ENCODE measurements at places on chromosomes 1 and 21.

GRCh38 chr1:235102993-235103411 is 25.6 kb downstream of the TOMM20 start:
- DNase-seq: no peak

DNA sequence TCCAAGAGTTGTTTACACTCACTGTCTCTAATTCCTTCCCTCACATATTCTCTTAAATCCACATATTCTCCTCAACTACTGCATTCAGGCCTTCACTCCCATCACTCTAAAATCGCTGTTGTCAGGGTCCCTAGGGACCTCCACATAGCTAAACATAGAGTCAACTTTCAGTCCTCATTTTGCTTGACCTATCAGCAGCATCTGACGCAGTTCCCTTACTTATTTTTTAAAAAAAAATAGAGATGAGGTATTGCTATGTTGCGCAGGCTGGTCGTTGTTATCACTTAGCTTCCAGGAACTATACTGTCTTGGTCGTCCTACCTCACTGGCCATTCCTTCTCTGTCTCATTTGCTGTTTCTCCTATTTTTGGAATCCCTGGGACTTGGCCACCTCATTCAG is 11.7 kb upstream of the PLEKHO1 start:
- no peak for DNase-seq

DNA sequence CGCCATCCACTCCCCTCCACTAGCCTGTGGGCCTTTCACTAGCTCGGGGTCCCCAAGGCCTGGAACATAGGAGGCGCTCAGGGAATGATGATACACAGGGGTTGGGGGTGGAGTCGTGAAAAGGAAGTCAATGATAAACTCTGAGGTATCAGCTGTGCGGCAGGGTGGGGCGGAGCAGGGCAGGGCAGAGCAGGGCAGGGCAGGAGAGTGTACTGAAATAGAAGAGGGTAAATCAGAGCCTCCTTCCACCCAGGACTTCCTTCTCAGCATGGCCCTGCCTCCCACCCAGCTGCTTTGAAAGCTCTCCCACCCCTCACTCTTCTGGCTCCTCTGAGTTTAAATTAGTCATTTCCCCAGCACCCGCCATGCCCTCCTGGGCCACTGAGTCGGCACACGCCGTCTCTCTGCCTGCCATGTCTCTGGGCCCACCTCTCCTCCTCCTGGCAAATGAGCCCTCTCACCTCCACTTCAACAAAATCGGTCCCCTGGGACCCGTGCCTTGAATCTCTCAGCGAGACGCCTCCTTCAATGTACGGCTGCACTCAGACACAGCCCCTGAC is 16.9 kb downstream of the CAPZB start:
- no peak for DNase-seq

DNA sequence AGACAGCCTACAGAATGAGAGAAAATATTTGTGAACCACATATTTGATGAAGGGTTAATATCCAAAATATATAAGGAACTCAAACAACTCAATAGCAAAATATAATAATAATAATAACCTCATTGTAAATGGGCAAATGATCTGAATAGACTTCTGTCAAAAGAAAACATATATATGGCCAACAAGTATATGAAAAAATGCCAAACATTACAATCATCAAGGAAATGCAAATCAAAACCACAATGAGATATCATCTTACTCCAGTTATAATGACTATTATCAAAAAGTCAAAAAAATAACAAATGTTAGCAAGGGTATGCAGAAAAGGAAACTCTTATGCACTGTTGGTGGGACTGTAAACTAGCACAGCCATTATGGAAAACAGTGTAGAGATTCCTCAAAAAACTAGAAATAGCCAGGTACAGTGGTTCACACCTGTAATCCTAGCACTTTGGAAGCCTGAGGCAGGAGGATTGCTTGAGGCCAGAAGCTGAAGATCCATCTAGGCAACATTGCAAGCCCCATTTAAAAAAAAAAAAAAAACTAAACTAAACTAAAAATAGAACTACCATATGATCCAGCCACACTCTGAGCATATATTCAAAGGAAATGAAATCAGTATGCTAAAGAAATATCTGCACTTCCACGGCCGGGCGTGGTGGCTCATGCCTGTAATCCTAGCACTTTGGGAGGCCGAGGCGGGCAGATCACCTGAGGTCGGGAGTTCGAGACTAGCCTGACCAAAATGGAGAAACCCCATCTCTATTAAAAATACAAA is 17.3 kb upstream of the TRIM67 start:
- DNase-seq: no peak

DNA sequence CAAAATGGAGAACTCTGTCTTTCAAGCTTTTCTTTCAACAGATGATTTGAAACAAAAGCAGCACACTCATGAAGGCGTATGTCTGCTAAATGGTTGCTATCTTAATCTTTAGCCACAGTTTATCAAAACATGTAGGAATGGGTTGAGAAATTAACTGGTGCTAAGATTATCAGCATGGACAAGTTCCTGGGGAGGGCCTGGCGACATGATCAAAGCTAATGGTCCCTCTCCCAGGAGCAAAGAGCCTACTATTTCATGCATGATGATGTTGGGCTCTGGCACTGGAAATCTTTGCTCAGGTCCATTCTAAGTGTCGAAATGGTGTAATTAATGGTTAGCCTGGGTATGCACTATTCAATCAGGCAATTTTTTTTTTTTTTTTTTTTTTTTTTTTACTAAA is 91.7 kb downstream of the SLC45A1 start:
- DNase-seq: no peak

DNA sequence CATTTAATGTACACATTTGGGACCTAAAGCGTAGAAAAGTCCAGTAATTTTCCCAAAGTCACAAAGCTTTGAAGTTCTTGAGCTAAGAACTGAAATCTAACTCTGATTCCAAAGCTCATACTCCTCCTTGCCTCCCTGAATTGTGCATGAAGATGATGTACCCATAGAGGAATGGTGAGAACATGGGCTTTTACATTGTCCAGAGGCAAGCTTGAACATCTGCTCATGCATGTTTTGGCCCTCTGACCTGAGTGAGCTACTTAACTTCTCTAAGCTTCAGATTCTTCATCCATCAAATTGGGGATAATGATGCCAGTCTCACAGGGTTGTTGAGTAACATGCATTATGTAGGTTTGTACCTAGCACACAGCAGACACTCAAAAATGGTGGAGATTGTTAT is 258.4 kb upstream of the HOOK1 start:
- DNase-seq: no peak

DNA sequence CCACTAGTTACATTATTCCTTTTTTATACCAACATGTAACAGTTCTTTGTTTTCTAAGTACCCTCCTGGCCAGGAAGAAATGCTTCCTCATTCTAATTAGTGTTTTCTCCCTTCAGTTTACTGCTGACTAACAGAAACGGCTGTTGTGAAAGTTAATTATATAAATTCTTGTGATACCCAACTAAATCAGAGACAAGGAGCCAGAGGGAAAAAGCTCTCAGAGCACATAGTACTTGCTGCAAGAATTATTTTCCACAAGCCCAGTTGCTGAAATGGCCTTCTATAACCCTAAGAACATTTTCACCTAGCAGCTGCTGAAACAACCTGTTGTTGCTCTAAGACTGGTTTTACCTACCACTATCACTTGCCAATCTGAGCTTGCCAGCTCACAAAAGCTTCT is 82.4 kb downstream of the FAF1 start:
- no peak for DNase-seq

DNA sequence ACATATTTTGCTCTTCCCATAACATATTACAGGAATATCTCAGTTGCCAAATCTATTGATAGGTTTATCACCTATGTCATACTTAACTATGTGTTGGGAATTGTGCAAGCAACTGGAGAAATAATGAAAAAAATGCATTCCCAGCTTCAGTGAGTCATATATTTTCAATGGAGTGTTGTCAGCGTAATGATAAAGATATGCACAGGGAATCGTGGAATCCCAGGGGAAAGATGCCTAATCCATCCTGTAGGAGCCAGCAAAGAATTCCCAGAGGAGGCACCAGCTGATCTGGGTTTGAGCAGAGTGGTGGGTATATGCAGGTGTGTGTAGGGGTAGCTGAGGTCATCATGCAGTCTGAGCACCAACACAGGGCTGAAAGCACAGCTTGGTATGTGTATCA is 213.3 kb upstream of the DAB1 start:
- no peak for DNase-seq

DNA sequence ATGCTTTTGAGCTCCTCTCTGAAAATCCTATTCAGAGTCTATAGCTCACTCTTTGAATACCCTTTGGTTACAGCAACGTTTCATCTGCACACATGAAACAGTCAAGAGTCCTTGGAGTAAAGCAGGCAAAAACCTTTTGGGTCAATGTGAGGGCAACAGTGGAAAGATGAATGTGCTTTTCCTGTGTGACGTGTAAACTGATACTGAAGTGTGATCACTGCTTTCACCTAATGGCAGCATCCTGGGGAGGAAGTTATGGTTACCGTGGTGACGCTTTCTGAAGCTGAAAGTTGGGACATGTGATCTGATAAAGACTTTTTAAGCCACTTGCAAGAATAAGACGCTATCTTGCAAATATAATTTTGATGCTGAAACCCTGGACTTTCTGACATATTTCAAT is 160.0 kb downstream of the SEC16B start:
- DNase-seq: no peak

DNA sequence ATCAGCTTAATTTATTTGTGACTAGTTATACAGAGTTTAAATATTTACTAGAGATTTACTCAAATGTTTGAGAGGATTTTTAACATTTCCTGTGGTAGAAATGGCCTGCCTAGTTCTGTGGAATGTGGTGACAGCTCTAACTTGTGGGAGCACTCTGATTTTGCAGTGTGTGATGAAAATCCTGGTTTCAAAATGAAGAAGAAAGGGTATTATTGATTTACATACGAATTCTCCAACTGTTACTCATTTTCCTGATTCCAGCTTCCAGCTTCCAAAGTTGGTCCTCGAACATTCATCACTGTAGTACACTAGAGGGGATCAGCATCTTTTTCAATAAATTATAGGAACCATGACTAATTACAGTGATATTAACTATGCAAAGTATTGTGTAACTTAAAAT is 462.7 kb upstream of the PKN2 start:
- peak; percentile 42 for DNase-seq

GRCh38 chr21:17979763-17980162 is 160.6 kb upstream of the C21orf91 start:
- DNase-seq: no peak

DNA sequence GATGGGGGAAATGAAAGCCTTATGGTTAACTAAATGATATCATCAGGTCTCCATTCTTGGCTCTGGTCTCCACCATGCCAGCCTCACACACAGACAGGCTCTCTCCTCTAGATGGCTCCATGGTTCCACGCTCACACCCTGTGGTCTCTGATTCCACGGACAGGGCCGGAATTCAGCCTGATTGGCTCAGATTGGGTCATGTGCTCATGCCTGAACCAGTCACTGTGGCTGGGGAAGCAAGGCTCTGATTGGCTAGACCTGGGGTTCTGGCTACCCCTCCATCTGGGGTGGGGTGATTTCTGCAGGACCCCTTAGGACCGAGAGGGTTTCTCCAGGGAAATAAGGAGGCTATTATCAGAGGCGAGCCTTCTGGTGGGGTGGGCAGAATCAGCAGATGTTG is 277.0 kb downstream of the PTPRU start:
- peak; percentile 13 for DNase-seq

GRCh38 chr1:153360592-153361479 is 3.2 kb downstream of the S100A9 start:
- no peak for DNase-seq

DNA sequence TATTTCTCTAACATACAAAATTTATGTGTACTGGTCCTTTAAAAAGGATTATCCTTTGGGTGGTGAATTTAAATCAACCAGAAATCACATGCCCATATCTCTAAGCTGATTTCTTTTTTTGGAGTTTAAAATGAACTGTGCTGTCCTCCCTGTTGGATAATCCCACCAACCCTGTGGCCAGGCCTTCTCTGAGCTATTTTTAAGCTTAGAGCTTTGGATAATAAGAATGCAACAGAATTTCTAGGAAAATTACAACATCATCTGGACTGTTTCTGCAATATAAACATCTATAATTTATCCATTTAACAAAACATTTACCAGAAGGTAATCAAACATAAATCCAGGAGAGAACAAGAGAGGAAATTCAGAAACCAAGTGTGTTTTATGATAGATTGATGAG is 88.3 kb downstream of the LRRC40 start:
- DNase-seq: no peak

DNA sequence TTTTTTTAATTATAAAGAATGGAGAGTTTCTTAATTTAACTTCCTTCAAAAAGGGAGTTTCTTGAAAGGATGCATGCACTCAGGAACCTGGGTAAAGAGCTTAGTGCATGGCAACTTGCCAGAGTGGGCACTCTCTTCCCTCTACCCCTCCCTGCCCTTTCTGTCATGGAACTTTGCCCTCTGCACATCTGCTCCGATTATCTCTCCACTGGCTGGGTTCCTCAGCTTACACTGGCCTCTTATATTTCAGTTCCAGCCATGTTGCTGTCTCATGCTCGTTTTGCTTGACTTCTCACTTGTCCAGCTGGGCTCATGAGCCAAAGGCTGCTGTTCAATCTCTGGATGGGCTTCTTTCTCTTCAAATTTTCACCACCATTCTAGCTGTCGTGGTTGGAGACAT is 87.0 kb downstream of the NCAM2 start:
- DNase-seq: no peak

GRCh38 chr1:30258876-30259275 is 464.5 kb downstream of the MATN1 start:
- no peak for DNase-seq
